ENCODE measurements at places on chromosomes 16 and 17.

GRCh38 chr17:78759203-78759968 lies 22.7 kb downstream of the CYTH1 start:
- DNase-seq: no peak

DNA sequence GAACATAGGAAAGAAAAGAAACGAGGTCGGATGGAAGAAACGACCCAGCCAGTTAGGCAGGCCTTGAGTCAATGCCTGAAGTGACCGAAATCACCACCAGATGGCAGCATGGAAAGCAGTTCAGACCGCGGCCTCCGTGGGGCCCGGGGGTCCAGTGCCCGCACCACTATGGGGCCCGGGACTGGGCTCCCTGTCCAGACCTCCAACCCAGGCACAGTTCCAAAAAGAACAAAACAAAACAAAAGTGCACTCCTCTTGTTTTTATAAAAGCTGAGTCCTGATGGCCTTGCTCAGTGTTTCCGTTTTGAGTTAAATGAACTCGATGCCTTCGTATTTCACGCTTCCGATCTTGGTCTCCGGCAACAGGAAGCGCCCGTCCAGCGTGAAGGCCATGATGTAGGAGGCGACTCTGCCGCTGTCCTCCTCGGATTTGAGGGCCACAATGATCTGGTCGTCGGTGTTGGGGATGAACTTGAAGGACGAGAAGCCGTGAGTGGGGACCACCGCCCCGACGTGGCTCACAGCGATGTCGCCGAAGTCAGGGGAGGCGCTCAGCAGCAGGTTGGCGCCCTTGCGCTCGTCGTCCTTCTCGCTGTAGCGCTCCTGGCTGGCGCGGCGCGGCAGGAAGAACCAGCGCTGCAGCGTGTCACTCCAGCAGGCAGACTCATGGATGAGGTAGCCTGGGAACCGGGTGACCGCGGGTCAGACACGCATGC lies 13.7 kb upstream of the LGALS3BP start:
- DNase-seq: peak; percentile 60

GRCh38 chr17:12256380-12256995 lies 235.8 kb downstream of the MAP2K4 start:
- DNase-seq: peak; percentile 76

- DNase-seq: no peak
Observed at GRCh38 chr17:79537061-79537460, 73.8 kb downstream of the RBFOX3 start.

DNA sequence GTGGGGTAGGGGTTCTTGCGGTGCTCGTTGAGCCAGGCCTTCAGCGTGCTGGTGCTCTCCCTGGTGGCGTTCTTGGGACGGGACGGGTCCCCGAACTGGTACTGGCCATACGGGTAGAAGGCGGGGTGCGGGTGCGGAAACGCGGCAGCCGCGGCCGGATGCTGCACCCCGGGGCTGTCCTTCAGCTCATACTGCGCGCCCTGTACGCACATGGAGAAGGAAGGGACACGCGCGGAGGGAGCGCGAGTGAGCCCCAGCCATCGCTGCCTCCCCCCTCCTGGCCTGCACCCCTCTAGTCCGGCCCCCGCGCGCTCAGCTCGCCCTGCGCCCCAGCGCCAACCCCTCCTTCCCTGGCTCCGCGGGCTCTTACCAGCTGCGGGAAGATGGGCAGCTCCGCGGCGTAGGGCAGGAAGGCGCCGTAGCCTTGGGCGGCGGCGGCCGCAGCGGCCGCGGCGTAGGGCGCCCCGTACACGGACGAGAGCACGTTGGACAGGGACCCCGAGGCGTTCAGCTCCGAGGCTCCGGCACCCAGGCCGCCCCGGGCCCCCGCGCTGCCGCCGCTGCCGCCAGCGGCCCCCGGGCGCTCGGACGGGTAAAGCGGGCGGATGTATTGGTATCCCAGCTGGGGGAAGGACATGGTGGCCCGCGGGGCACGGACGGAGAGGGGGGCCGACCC lies 1.0 kb downstream of the IRX3 start:
- peak; percentile 61 for DNase-seq

GRCh38 chr16:28184625-28185024 lies 27.1 kb downstream of the XPO6 start:
- DNase-seq: no peak

- no peak for DNase-seq
Observed at GRCh38 chr16:75501359-75501758, 6.1 kb upstream of the CHST6 start.

DNA sequence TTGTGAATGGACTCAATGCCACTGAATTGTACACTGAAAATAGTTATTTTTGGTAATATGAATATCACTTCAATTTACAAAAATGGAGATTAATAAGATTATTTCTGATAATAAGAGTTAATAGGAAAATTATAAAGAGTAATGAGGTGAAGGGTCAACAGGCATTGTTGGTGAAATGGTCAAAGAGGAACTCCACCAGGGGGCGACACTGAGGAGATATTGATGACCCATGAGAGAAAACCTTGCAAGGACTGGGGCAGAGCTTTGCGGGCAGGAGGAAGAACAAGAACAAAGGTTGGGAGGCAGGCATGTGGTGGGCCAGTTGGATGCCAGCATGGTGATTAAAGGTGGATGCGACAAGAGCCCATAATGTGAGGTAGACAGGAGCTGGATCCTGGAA lies 74.0 kb upstream of the XYLT1 start:
- no peak for DNase-seq

GRCh38 chr17:74612046-74612445 lies 11.5 kb downstream of the CD300E start:
- DNase-seq: no peak

DNA sequence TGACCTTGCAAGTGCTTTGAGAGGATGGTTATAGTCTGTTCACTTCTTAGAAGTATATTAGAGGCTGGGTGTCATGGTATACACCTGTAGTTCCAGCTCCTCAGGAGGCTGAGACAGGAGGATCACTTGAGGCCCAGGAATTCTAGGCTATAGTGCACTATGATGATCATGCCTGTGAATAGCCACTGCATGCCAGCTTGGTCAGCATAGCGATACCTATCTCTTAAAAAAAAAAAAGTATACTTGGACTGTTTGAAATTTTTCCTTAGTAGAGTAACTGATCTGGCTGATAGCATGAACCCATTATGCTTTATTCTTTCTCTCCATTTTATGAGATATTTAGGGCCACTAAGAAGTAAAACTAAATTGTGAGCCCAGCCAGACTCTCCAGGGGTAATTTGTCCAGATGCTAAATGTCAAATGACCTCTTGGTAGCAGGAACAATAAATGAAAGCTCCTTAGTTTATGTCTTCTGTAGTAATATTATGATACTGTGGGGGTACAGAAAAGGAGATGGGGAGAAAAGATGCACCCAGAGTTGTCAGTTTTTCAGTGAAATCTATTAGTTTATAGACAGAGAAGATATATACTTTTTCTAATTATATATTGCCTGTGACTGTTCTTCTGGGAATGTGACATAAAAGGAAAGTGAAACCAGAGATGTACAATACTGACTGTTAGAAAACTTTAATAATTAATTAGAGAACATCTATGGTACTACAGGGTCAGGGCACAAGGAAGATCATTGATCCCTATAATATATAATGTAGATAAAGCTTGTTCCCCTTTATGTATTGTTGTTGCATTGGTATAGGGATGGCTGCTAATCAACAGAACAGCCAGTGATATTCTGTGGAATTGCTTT lies 335.3 kb upstream of the TBX2 start:
- peak; percentile 3 for DNase-seq

GRCh38 chr17:57459286-57459915 lies 203.1 kb downstream of the MSI2 start:
- DNase-seq: no peak

DNA sequence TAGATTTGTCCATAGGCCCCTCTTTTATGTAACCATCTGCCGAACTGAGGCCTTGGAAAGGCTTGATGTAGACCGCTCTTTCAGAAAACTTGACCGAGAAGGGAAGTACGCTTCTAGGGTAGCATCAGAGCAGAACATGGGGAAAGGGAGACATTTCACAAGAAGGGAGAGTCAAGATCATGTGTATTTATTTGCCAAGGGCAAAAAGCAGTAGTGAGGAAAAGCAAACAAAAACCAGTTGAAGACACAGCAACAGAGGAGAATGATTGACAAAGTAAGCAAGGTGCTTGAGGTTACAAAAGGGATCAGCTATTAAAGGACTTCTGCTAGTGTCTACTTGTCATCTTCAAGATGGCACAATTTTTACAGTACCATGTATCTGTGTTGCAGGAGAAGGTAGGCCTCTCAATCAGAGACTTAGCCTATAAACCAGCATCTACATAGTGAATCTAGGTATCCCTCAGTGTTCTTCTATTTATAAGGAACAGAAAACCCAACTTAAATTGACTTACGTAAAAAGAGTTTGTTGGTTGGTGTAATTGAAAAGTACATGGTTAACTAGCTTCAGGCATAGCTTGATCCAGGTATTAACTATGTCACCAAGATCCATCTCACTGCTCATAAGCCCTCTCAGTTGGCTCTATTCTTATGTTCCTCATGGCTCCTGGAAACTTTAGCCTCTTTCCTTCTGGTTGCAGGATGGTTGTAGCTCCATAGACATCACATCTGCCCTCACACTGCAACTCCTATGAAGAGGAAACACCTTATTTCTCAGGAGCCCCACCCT lies 288.4 kb downstream of the IRX3 start:
- DNase-seq: no peak

DNA sequence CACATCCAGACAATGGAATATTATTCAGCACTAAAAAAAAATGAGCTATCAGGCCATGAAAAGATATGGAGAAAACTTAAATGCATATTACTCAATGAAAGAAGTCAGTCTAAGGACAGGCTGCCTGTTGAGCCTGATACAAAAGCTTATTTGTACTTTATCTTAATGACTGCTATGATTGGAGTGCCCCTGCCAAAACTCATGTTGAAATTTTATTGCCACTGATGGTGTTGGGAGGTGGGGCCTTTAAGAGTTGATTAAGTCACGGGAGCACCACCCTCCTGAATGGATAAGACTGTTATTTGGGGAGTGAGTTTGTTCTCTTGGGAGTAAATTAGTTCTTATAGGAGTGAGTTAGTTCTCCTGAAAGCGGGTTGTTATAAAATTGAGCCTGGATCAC lies 9.9 kb downstream of the C17orf67 start:
- no peak for DNase-seq

DNA sequence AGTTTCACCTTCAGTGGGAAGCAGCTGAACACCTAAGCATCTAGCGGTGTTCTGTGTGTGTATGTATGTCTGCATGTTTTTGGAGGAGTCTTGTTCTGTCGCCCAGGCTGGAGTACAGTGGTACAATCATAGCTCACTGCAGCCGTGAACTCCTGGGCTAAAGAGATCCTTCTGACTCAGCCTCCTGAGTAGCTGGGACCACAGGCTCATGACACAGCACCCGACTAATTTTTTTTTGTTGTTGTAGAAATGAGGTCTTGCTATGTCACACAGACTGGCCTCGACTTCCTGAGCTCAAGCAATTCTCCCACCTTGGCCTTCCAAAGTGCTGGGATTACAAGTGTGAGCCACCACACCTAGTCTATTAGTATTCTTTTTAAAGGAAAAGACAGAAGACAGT lies 30.2 kb upstream of the FAAP100 start:
- no peak for DNase-seq

DNA sequence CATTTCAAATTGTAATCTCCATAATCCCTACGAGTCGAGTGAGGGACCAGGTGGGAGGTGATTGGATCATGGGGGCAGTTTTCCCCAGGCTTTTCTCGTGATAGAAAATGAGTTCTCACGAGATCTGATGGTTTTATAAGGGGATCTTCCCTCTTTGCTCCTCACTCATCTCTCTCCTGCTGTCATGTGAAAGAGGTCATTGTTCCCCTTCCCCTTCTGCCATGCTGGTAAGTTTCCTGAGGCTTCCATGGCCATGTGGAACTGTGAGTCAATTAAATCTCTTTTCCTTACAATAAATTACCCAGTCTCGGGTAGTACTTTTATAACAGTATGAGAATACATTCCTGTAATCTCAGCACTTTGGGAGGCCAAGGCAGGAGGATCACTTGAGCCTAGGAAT lies 76.7 kb upstream of the MARCHF10 start:
- DNase-seq: no peak

DNA sequence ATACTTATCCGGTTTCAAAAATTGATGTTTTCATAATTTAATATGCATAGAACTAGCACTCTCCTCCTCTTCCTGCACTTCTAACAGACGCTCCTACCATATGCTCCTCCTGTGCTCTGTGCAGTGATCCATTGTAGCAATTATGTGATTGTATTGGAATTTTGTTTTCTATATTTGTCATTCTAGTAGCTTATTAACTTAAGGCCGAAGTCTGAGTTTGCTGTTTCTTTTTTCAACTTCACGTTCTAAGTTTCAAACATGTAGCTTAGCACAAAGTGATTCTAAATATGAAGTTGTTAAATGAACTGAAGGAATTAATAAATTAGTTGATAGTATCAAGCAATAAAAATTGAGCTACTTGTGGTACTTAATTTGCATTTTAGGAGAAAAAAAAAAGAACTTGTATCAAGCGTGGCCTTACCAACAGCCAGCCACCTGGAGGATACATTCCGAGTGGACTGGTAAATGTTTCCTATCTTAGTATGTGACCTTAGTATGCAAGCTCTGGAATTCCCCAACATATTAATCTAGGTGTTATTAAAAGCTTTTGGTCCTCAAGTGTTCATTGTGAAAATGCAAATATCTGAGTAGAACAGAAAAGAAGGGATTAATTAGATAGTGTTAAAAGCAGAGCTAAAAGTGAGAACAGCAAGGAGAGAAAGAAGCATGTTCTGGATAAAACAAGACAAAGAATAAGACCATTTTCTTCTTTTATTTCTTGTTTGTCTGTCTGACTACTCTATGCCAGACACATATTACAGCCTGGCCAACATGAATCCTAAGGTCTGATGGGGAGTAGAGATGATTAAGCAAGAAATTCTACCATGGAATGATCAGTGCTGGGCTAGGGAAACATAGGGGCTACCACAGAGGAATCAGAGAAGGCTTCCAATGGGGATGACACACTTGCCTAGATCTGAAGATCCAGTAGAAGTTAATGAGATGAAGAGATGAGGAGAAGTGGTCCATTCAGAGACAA lies 290.4 kb upstream of the MON1B start:
- DNase-seq: no peak

DNA sequence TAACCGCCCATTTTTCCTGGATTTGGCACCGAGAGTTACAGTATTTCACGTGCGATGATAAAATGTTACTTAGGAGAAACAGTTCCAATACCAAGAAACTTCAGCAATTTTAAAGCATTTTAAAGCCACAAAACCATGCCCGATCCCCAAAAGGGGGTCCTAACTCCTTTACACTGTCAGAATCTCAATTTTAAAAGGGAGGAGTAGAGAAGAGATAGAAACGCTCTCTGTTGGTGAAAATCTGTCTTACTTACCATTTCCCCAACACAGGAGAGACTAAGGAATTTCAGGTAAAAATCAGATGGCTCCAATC lies 526 bp upstream of the RNASEK start:
- no peak for DNase-seq

- no peak for DNase-seq
Observed at GRCh38 chr17:8818654-8819330, 19.6 kb upstream of the MFSD6L start.

All from AG08395 (cell line).